ENCODE measurements at places on chromosomes 13 and 19. TPM values are rescaled to one million over a fixed set of nuclear protein-coding genes. Genes with fewer than 3 reads are reported as not detected.

CAPN12 gene
- total RNA-seq: 0.13 TPM

CNFN gene
- not detected for total RNA-seq

CGB3 gene
- total RNA-seq: not detected

HSH2D gene
- total RNA-seq: not detected

BEST2 gene
- not detected for total RNA-seq

SH2D3A gene
- not detected for total RNA-seq

Measured in smooth muscle cell of the pulmonary artery (primary cell).